ENCODE measurements at places on chromosomes 1 and 21.
A peak's percentile ranks its signal among the peaks of the same experiment; 100 is the strongest.

- no peak for DNase-seq
Observed at GRCh38 chr1:218475275-218475674, 130.1 kb downstream of the TGFB2 start.

DNA sequence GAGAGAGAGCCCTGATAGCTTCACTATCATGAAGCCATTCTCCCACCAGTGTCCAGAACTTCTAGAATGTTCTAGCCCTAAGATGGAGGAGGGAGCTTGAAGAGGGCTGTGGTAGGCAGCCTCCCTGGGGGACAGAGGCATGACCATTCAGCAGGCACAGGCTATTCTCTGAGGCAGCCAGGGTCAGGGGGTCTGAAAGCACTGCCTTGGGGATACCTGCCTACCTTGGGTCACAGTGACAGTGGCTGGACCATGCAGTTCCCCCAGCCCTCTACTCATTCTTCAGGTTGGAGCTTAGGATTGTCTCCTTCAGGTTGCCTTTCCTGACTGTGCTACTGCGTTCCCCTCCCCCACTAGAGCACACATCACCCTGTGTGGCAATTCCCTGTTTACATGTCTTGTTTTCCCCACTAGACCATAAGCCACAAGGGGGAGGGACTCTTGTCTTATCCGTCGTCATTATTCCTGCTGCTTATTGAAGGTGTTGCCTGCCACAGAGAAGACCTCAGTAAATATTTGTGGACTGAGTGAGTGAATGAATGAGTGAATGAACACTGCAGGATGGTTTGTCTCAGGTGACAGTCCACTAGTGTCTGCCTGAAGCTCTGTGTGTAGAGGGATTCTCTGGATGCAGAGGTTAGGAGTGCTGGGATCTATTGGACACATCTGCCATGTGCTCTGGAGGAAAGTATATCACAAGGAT, 5.2 kb downstream of the ZDHHC18 start:
- DNase-seq = no peak

- DNase-seq = no peak
Observed at GRCh38 chr1:31423418-31423947, 10.5 kb downstream of the SERINC2 start.

- DNase-seq = peak; percentile 45
Observed at GRCh38 chr1:76254104-76255030, 179.8 kb downstream of the ST6GALNAC3 start.

GRCh38 chr1:182617014-182617429, 12.8 kb upstream of the RGS16 start:
- no peak for DNase-seq

DNA sequence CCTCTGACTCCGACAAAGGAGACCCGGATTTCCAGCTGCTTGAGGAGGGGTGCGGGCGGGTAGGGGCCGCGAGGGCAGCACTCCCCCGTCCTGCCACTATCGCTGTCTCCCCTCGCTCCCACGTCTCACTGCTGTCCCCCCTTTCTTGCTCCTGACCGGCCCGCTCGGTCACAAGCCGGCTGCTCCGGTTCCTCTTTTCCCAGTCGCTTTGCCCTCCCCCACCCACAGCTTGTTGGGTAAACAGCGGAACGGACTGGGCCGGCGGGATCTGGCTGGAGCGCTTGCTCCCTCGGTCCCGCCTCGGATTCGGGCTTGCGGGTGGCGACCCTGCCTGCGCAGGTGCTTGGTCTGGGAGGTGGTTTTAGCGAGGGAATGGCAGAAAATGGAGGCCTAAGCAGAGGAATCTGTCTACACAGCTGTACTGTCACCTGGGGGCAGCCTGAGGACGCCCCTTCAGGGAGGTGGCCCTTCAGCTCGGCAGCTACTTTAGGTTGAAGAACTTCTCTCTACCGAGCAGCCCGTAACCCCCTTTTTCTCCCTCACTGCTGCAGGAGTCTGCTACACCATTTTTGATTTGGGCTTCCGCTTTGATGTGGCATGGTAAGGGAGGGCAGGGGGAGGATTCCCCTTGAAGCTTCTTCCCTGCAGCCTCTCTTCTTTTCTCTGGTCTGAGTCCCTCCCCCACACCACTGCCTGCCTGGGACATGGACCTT, 645 bp downstream of the ATP6V0B start:
- peak; percentile 11 for DNase-seq

- no peak for DNase-seq
Observed at GRCh38 chr1:32104127-32104526, 3.7 kb upstream of the KPNA6 start.

DNA sequence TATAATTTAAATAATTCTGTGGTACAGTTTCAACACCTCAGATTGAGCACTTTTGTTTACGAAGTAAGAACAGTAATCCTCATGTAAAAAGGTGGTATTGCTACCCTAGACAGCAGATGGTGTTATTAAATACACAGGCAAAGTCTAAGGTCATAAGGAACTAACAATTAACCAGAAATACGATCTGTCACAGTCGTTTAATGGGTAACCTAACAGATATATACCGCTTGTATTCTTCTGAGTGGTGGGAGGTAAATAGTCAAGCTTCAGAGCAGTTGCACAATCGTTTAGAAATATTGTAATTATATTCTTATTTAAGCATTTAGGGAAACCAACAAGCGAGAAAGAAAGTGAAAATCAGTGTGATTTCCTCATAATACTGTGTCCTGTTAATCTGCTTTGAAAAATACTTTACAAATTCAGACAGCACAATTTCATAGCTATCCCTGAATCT, 9.8 kb upstream of the IRF2BP2 start:
- DNase-seq = no peak

- no peak for DNase-seq
Observed at GRCh38 chr1:154820646-154821045, 49.4 kb downstream of the KCNN3 start.

GRCh38 chr1:48120621-48121020, 101.9 kb upstream of the SLC5A9 start:
- DNase-seq = no peak

DNA sequence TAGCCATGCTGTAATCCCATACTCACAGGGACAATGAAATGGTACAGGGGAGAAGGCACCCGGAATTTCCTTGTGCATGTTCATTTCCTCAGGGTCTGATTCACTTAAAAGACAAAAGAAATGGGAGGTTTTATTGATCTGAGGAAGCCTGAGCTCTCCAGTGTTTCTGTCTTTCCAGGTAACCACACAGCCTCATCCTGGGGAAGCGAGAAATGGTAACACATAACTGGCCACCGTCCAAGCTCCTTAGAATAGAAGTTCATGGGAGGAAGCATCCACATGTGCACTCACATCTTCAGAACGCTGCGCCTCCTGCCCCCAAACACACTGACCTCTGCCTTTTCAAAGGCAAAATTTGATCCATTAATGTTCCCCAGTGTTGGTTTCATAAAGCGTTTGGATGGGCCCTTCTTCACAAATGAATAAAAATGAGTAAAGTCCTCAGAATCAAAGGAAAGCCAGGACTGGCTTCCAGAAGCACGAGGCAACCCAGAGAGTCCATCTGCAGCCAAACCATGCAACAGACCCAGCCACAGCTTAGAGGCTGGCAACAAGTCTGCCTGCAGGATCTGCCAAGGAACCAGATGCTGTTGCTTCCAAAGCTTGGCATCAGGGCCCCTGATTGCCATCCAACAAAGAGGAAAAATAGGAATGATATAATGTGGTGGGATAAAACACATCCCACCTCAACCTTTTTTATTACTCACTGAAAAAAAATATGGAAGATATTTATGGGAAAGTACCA, 120.3 kb downstream of the ZBTB18 start:
- DNase-seq = no peak

DNA sequence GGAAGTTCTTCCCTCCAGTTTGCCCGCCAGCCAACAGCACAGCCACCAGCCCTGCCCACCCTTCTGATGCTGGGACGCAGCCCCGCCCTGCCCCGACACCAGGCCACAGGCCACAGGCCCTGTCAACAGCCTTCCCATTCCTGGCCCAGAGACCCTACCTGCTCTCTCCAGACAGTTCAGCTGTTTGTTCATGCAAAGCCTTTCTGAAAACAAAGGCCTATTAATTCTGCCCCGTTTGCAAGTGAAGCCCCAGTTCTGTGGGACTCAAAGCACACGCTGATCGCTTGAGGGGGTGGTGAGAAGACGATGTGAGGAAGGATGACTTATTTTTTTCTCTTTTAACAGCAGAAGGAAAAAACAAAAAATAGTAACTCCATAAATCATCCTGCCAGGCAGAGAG, 55.4 kb upstream of the KIF26B start:
- no peak for DNase-seq

DNA sequence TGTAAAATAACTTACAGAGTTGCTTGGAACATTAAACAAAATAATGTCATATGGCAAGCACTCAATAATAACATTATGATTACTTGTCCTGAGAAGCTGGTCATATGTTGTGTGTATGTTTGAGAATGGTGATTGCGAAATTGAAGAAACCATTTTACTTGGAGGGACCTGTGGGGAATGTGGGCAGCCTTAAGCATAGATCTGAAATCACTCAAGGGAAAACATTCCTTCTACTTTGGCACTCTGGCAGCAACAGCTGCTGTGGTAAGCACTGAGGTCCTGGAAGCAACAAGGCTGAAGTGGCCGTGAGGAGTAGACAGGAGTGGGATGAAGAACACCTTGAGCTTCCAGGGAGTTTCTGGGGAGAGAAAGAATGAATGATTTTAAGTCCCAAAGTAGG, 165.4 kb upstream of the ADAMTS5 start:
- no peak for DNase-seq

- DNase-seq = no peak
Observed at GRCh38 chr1:23650344-23650990, 41.1 kb upstream of the RPL11 start.

- DNase-seq = no peak
Observed at GRCh38 chr21:16216288-16216962, 486.6 kb downstream of the USP25 start.

DNA sequence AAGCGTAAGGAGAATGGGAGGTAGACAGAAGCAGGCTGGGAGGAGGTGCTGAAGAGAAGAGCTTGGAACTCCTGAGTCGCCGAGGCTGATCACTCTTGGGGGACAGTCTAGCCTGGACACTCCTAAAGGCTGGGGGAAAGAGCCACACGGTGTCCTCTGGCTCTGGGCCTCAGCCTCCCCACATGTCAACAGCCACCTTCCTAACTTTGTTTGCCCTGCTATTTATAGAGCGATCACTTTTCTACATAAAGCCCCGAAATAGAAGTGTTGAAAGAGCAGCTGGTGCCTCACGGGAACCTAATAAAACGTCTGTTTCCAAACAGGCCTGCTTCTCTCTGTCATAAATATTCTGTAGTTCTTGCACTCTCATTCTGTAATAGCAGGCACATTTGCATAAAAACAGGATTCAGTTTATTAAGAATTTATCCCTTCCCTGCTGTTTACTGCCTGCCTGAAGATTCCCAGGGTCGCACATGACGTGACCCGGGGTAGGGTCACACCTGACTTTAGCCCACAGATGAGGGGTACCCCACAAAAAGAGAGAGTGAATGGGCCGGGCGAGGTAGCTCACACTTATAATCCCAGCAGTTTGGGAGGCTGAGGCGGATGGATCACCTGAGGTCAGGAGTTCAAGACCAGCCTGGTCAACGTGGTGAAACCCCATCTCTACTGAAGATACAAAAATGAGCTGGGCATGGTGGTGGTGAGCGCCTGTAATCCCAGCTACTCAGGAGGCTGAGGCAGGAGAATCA, 212.5 kb downstream of the TOMM20 start:
- DNase-seq = no peak

- no peak for DNase-seq
Observed at GRCh38 chr1:47491341-47491753, 53.5 kb downstream of the FOXD2 start.

- no peak for DNase-seq
Observed at GRCh38 chr1:41855713-41856112, 63.0 kb downstream of the HIVEP3 start.

GRCh38 chr21:44913425-44914175, 7.1 kb downstream of the ITGB2 start:
- DNase-seq = no peak

DNA sequence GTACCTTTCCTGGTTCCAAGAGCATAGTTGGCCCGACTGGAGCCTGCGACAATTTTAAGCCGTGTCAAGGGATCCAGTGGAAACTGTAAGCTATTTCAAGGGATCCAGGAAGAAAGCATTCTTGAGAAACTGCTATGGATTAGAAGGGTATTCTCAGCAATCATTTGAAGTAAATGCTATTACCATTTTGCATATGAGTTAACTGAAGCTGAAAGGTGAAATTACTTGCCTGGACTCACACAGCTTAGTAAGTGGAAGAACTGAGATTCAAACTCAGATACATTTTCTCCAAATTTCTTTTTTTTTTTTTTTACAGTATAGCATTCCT, 589 bp downstream of the ZNF684 start:
- no peak for DNase-seq

DNA sequence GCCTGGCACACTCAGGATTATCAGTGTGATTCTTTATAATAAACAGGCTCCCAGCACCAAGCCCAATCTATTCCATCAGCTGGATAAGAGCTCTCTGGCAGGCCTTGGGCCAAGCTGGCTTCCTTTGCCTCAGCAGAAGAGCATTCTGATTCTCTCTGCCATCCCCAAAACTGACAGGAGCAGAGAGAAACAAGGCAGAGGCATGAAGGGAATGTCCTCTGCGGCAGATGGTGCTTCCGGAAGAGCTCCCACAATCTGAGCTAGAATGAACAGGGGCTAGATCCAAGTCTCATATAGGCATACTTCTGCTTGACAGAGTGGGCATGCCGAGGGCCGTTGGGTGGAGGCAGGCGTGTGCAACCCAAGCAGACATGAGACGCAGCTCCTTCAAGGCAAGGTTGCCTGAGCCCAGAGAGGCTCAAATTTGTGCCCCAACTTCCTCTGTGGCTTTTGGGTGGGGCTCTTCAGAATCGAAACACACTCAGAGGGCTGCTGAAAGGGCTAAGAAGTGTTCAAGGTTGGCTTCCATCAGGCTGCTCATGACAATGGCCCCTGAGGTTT, 4.0 kb downstream of the CAPN2 start:
- no peak for DNase-seq

- no peak for DNase-seq
Observed at GRCh38 chr1:155141749-155142148, 1.4 kb upstream of the DPM3 start.

GRCh38 chr1:182561456-182561855, 27.6 kb downstream of the RNASEL start:
- no peak for DNase-seq

- no peak for DNase-seq
Observed at GRCh38 chr1:84776639-84777038, 86.4 kb upstream of the SSX2IP start.

DNA sequence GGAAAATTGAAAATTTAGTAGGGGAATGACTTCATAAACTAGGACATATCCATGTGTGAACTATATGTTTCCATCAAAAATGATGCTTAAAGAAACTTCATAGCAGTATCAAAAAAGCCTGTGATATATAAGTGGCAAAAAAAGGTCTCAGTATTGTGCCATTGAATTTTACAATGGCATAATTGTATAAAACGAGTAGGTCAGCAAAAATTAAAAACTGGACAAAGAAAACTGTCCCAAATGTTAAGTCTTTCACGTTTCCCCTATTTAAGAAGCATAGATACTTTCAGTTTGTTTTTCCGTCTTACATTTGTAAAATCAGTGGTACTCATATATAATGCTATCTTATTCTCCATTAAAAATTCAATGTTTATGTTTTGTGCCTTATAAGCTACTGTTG, 43.2 kb downstream of the LRRC8B start:
- no peak for DNase-seq

- DNase-seq = no peak
Observed at GRCh38 chr1:26839339-26839722, 12.8 kb downstream of the ZDHHC18 start.

- no peak for DNase-seq
Observed at GRCh38 chr21:36697060-36697850, 1.7 kb upstream of the SIM2 start.

All from activated CD4-positive, alpha-beta T cell treated with anti-CD3 and anti-CD28 coated beads, Interleukin-2, amount 50 U/mL, for 24 hours (primary cell).